WERI-Rb-1 (cell line): ENCODE measurements at places on chromosomes 3 and 15.

DNA sequence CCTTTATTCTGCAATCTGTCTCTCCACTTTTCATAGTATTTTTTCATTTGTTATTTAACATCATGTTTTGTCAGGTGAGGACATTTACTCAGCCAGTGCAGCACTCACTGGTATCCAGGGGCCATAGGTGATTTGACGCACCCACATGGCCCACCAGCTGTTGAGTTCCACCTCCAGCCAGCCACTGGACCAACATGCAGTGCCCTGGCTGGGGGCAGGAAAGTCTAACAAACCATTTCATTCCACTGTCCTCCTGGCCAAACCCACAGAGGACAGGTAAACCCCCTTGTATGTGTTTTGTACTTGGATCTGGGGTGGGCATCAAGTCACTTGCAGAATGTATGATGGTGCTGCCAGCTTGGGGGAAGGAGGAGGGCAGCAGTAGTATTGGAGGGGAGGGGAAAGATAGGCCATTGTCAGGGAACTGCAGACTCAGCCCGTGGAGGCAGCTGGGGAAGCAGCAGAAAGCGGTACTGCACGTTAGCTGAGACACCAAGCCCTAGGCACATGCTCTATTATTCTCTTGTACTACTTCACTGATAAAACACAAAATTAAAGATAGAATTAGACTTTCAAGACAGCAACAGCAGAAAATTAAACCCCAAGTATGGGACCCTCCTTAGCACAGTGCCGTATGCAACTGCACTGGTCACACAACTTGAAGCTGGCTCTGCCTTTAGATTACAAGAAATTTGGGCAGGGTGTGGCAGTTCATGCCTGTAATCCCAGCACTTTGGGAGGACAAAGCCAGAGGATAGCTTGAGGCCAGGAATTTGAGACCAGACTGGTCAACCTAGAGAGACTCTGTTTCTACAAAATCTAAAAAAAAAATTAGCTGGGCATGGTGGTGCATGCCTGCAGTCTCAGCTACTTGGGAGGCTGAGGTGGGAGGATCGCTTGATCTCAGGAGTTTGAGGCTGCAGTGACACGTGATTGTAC lies 15.4 kb upstream of the RPL24 start:
- no peak for DNase-seq

DNA sequence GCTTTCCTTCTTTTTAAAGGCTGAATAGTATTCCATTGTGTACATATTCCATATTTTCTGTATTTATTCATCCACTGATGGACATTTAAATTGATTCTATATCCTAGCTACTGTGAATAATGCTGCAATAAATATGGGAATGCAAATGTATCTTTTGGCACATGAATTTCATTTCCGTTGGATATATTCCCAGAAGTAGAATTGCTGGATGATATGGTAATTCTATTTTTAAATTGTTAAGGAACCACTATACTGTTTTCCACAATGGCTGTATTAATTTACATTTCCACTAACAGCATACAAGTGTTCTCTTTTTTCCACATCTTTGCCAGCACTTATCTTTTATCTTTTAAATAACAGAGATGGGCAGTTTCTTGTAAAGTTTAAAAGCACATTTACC lies 302.7 kb downstream of the CTNNB1 start:
- DNase-seq: no peak

DNA sequence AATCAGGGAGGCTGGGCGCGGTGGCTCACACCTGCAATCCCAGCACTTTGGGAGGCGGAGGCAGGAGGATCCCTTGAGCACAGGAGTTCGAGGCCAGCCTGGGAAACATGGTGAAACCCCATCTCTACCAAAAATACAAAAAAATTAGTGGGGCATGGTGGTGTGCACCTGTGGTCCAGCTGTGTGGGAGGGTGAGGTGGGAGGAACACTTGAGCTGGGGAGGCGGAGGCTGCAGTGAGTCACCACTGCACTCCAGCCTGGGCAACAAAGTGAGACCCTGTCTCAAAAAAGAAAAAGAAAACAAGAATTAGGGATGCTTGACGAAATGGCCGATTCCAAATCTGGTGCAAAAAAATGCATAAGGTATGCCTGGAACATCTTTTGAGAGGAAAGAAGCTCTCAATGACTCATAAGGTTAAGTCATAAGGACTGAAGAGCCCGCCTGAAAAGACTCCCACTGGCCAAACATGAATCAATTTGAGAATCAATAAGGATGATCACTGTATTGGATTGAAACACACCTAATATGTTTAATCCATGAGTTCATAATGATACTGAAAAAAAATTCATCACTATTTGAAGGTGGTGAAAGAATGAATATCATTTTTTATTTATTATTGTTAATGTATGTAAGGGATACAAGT lies 27.7 kb downstream of the BLM start:
- no peak for DNase-seq

DNA sequence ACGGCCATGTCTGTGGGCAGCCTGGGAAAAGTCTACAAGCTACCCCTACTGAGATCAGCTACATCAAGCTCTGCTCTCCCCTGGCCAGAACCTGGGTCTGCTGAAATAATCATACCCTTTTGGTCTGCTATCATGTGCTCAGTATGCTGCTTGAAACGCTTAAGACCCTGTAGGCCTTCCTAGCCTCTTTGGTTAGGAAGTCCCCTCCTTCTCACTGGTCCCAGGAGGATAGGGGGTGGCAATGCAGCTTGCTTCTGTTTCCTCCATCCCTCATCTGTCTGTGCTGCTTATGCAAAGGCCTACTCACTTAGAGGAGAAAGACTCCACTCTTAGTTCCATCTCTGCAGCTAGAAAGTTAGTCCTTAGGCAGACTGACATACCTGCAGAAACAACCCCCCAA lies 118.2 kb upstream of the RASGRP1 start:
- no peak for DNase-seq

DNA sequence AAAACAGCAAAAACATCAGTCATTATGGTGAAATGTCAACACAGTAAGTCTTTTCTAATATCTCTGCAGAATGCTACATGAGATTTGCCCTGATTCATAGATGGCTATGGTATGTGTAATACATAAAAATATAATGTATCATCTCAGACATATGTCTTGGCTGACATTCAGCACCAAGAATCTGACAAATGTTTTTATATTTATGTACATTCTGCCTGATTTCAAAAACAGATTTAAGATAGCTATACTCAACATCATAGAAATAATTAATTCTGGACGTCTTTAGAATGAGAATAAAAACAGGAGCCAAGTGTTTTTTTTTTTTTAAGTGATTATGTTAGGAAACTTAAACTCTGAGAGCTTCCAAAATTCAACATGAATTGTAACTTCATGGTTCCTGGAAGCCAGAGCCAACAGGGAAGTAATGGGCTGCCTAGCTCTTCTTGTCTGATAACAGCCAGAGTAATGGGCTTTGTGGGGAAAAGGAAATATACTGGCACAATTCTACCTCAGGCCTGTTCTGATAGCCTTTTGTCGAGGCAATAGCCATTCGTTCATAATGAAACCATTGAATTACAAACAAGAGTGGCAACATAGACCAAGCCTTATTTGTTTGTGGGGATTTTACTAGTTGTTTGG lies 184.4 kb downstream of the VGLL4 start:
- DNase-seq: no peak
